ENCODE measurements at places on chromosomes 11 and 22. TPM values are rescaled to one million over a fixed set of nuclear protein-coding genes. Genes with fewer than 3 reads are reported as not detected.

The CCDC179 gene
- total RNA-seq: not detected

The RAB38 gene
- 6.6 TPM for total RNA-seq

The CDON gene
- total RNA-seq: 1.9 TPM

The OR51G2 gene
- not detected for total RNA-seq

The CABP4 gene
- total RNA-seq: 0.85 TPM

The TENM4 gene
- total RNA-seq: 2.3 TPM

The TRIM34 gene
- total RNA-seq: 14.9 TPM

The TTC36 gene
- total RNA-seq: 36.5 TPM

The CEND1 gene
- not detected for total RNA-seq

The OR51T1 gene
- not detected for total RNA-seq

The PRAME gene
- total RNA-seq: not detected

The FOSL1 gene
- 1.7 TPM for total RNA-seq

The SERHL2 gene
- 3.2 TPM for total RNA-seq

The APOA5 gene
- total RNA-seq: 3.2 TPM

The GLYAT gene
- total RNA-seq: not detected

The ROM1 gene
- total RNA-seq: 3.9 TPM

The LSP1 gene
- total RNA-seq: 175 TPM

The MAPK12 gene
- 5.1 TPM for total RNA-seq

The TRIM29 gene
- 9.1 TPM for total RNA-seq

The MICAL2 gene
- total RNA-seq: 109 TPM

The PICALM gene
- total RNA-seq: 219 TPM

The SVIP gene
- total RNA-seq: 12.4 TPM

The TRIM48 gene
- total RNA-seq: not detected

The SNX15 gene
- total RNA-seq: 39.0 TPM

The ASPHD2 gene
- 1.5 TPM for total RNA-seq

The FREY1 gene
- total RNA-seq: not detected

The ELMOD1 gene
- not detected for total RNA-seq

The UCP3 gene
- total RNA-seq: 0.76 TPM

The PGA5 gene
- total RNA-seq: not detected

The PHOX2A gene
- total RNA-seq: not detected

The F2 gene
- not detected for total RNA-seq

The AIFM3 gene
- total RNA-seq: 9.5 TPM

The KCNK7 gene
- total RNA-seq: not detected

The MEI1 gene
- total RNA-seq: 1.1 TPM

The BATF2 gene
- total RNA-seq: 12.0 TPM

The MFNG gene
- total RNA-seq: 47.0 TPM

The GATD1 gene
- total RNA-seq: 54.6 TPM

The CNIH2 gene
- total RNA-seq: not detected

The MS4A12 gene
- total RNA-seq: not detected

The HTR3A gene
- 0.80 TPM for total RNA-seq

The NCAPH2 gene
- 85.8 TPM for total RNA-seq

The ST14 gene
- total RNA-seq: 401 TPM

The DRD4 gene
- 3.0 TPM for total RNA-seq

The TMEM135 gene
- total RNA-seq: 24.3 TPM

The RBMXL2 gene
- not detected for total RNA-seq

Data from Peyer's patch (tissue), 4 donors.